Osteocyte (in vitro differentiated cells): ENCODE measurements at places on chromosomes 2 and 18. TPM values are rescaled to one million over a fixed set of nuclear protein-coding genes. Genes with fewer than 3 reads are reported as not detected.

Gene CHAC2
- 1.5 and 2.2 TPM in 2 replicates for total RNA-seq

- peak overlapping the region; percentile 90 for H3K4me3 ChIP-seq
- DNase-seq: peak; percentile 94
- no peaks in the 10 kb centered on the region for H3K27me3 ChIP-seq
- H3K36me3 ChIP-seq: peaks cover 5% of the 10 kb centered on the region
- H3K4me1 ChIP-seq: peaks cover 29% of the 10 kb centered on the region
- H3K27ac ChIP-seq: peak overlapping the region; percentile 98
Observed at GRCh38 chr2:26033270-26033817, 540 bp upstream of the RAB10 start.

- no peaks in the 10 kb centered on the region for H3K4me1 ChIP-seq
- no peak overlapping the region for H3K4me3 ChIP-seq
- H3K27ac ChIP-seq: no peak overlapping the region
- H3K27me3 ChIP-seq: no peaks in the 10 kb centered on the region
Observed at GRCh38 chr2:70985283-70985688, 6.9 kb downstream of the ANKRD53 start.

Gene RAB6C
- not detected in 2 replicates for total RNA-seq

GRCh38 chr18:64562651-64563050 is 413.8 kb upstream of the LINC00305 start:
- no peaks in the 10 kb centered on the region for H3K4me1 ChIP-seq
- H3K36me3 ChIP-seq: no peaks in the 10 kb centered on the region
- no peak overlapping the region for H3K4me3 ChIP-seq
- H3K27me3 ChIP-seq: no peaks in the 10 kb centered on the region

DNA sequence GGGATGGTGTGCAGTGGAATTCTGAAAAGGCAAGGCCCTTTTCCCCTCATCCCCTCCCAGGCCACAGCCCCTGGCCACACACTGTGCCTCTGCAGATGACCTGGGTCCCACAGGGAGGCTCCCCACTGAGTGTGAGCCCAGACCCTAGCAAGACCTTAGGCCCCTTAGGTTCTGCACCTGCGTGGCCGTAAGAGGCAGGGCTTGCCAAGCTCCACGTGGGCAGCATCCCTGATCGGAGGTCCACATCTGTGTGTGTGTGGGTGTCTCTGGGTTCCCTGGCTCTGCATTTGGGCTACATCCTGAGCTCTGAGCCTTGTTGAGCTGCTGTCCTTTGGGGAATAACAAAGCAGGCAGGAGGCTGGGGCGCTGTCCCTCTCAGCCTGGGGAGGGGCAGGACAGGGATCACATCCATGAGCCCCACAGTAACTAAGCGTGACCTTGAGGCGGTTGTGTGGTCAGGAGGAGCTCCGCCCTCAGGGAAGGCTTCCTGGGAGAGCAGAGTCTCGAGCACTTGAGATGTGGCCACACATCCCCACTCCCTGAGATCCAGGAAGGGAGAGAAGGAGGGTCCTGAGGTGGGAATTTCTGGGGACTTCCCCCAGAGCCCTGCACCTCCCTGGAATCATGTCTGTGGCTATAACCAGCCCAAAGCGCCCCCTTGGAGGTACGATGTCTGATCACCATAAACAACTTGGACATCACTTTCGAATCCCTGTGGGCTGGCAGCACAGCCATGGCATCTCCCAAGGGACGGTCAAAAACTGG is 84.8 kb downstream of the STPG4 start:
- DNase-seq: no peak
- peaks cover 78% of the 10 kb centered on the region for H3K4me1 ChIP-seq
- no peaks in the 10 kb centered on the region for H3K27me3 ChIP-seq

Gene NCKAP5
- 0.46 and 0.50 TPM in 2 replicates for total RNA-seq

DNA sequence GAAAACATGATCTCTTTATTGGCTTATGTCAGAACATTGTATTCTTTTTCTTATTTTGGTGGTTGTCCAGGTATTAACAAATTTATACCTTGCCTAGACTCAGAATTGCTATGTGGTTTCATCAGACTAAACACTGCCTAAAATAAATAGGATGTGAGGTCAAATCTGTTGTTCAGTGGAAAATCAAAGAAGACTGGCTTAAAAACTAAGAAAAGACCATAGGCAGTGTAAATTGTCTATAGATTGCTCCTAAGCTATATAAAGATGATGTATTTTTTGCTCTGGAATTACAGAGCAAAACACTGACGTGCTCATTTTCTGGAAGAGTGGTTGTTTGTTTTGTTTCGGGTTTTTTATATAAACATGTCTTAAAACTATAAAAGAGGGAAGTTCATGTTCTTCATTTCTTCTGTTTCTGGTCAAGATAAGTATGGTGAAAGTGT is 266.0 kb downstream of the ALPK2 start:
- no peaks in the 10 kb centered on the region for H3K27me3 ChIP-seq
- peak overlapping the region; percentile 95 for H3K27ac ChIP-seq
- peaks cover 43% of the 10 kb centered on the region for H3K4me1 ChIP-seq
- no peak overlapping the region for H3K4me3 ChIP-seq
